ENCODE measurements at places on chromosomes 1 and 21.

GRCh38 chr1:31145648-31146047, 80.1 kb upstream of the PUM1 start:
- DNase-seq, result no peak

DNA sequence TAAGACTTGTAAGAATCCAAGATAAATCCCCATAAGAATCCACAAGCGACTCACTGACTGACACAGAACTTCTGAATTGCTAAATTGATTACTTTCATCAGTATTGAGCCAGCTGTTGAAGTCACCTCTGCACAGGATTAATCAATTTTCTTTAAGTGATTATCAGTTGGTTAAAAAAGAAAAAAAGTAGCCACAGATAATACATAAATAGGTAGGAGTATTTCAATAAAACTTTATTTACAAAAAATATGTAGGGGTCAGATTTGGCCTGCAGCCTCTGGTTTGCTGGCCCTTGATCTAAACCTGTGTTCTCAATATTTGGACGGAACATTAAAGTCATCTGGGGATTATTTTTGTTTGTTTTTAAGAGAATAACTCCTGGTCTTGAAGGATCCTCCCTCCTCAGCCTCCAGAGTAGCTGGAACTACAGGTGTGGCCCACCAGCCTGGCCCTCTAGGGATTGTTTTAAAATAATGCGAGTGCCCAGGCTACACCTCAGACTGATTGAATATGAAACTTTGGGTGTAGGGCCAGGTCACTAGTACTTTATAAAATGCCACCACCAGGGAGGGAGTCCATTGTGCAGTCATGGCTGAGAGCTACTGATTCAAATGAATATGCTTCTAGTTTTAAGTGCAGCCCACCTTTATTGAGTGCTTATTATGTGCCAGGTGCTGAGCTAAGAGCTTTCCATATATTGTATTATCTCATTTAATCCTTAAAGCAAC, 6.8 kb upstream of the TMEM183A start:
- DNase-seq, result no peak

- DNase-seq, result no peak
Observed at GRCh38 chr21:39373634-39374033, 24.7 kb upstream of the HMGN1 start.

DNA sequence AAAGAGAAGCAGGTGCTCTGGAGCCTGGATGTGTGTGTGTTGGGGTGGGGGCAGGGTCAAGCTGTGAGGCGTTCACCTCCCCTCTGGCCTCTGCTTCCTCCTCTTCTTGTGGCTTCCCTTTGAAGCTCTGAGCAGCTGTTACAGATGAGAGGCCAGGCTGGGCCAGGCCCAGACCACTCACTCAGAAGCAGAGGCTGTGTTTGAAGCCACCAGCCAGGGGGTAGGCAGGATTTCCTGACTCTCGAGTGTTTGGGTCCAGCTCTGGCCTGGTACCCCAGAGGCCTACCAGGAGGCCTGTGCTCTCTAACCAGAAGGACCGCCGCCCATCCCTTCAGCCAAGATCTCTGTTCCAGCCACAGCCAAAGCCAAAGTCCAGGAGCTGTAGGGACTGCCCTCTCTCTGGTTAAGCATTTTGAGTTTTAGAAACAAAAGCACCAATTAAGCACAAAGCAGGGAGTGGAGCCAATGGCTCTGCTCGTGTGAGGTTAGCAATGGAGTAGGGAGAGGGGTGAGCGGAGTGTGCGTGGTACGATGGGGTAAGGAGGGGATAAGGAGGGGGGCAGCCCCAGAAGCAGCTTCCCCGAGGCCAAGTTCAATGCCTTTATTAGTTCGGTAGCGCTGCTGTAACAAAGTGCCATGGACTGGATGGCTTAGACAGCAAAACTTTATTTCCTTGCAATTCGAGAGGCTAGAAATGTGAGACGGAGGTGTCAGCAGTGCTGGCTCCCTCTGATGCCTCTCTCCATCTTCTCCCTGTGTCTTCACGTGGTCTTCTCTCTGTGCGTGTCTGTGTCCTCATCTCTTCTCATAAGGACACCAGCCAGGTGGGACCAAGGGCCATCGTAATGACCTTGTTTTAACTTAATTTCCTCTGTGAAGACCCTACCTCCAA, 20.5 kb downstream of the RCSD1 start:
- no peak for DNase-seq

DNA sequence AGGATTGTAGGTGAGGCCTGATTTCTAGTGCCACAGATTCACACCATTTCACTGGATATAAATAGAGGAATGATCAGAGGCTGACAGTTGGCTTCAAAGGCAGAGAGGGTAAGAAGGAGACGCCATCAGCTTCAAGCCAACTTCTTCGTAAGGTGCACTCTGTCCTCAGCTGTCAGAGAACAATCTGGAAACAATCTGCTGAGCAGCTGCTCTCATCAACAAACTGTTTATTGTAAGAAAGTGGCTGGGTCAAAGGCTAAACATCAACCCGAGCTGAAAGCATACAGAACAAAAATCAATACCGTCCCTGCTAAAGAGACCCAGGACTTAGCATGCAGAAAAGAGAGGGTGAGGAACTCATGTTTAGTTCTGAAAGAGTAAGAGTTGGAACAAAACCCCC, 48.2 kb downstream of the HLCS start:
- DNase-seq, result no peak

DNA sequence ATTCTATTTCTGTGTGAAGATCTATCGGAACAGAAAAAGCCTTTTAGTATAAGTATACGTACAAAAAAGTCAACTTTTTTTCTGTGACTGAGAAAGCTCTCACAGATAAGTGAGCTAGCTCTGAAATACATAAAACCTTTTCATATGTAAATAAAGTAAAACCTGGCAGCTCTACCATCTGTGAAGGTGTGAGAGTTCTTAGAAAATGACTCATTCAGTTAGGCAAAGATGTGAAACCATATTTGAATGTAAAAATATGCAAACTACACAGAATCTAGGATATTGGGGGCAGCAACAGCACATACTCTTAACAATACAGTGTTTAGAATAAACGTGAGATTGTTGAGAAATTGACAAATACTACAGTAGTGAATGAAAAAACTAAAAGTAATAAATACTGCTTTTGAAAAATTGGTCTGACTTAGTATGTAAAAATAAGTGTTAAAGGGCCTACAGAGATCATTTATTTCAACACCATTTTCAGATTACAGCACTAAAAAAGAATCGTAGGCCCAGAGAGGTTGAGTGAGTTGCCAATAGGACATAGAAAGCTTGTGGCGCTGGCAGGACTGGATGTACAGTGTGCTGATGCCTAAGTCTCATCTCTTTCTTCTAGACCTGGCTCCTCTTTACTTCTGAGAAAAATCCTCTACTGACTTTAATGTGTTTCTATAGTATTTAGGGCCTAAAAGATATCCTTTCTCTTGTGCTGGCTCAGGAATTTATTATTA, 19.8 kb downstream of the ATP6V1G3 start:
- DNase-seq, result no peak

GRCh38 chr21:17051054-17051453, 461.8 kb upstream of the CXADR start:
- no peak for DNase-seq

Measured in chondrocyte (in vitro differentiated cells).